ENCODE measurements at places on chromosomes 3 and 15.
A peak's percentile ranks its signal among the peaks of the same experiment; 100 is the strongest.

DNA sequence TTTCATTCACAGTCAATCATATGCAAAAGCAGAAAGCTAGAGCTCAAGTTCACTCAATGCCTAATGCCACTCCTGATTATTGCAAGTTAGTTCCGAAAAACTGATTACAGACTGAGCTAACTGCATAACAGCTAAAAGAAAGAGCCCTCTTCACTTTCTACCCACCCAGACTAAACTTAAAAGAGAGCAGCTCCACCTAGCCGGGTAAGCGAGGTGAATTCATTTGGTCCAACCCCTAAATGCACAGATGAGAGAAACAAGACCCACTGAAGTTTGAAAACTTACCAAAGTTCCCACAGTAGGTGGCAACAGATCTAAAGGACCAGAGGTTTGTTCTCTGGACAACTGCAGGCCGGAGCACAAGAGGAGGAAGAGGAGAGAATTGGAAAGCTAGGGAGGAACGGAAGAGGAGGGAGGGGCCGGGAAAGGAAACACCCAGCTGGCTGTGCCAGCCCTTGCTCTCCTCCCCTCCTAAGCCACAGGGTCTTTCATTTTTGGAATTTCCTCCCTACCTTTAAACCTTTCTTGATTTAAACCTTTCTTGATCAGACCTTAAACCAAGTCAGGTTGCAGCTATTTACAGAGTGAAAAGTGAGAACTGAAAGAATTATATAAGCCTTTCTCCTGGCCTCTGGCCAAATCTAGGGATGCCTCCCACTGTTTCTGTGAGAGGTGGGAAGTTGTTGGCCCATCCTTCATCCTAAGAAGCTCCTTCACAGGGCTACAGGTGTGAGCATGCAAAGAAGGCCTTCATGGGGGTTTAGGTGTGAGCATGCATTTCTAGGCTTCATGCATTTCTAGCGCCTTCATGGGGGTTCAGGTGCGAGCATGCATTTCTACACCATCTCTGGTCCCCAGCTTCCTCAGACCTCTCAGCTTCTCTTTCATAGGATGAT lies 114.7 kb upstream of the LMOD3 start:
- no peak for DNase-seq

DNA sequence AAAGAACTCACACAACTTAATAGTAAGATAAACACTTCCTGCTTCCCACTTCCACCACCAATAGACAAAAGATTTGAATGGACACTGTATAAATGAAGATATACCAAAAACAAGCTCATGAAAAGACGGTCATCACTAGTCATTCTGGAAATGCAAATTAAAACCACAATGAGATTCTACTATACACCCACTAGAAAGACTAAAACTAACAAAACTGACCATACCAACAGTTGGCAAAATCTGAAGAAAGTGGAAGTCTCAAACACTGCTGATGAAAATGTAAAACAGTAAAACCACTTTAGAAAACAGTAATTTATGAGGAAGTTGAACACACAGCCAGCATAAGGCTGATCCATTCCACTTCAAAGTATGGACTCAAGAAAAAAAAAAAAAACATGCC lies 35.6 kb upstream of the CD96 start:
- no peak for DNase-seq

- DNase-seq: no peak
Measured at GRCh38 chr15:85314633-85315032, 65.8 kb upstream of the AKAP13 start.

- no peak for DNase-seq
Measured at GRCh38 chr15:83810110-83810509, 156.2 kb downstream of the ADAMTSL3 start.

- no peak for DNase-seq
Measured at GRCh38 chr15:78955355-78955754, 10.5 kb upstream of the CTSH start.

DNA sequence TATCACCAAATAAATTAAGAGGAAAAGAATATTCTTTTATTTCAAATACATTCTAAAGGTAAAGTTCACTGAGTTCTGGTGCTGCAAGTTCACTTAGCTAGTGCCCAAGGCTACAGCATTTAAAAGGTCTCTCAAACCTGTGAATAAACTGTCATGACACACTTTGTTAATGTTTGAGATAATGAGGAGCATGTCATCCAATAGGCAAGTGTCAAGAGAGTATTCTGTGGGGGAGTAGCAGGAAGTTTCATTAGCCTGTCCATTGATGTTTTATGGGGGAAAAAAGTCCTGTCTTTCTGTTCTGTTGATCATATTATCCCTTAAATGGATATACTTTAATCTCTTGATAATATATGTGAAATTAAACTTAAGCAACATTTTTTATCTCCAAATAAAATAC lies 4.0 kb downstream of the SPESP1 start:
- DNase-seq: no peak

DNA sequence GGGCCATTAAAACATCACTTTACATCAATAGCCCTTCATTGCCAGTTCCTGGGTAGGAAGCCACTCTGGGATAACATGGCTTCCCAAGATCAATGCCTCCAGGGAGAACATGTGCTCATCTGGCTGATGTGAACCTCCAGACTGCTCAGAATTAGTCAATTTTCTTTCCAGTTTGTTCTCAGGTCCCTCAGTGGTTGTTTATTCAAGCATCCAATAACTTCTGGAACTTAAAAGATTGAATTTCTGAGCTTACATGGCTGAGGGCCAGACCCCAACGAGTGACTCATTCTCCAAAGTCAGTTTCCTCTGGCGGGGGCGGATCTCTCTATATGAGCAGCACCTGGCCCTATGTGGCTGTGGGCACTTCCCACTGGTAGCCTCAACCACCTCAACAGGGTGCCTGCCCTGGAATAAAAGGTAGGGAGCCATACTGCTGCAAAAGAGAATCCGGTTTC lies 34.0 kb downstream of the LYZL4 start:
- DNase-seq: no peak

GRCh38 chr3:197340521-197340871 lies 42.1 kb upstream of the DLG1 start:
- no peak for DNase-seq

DNA sequence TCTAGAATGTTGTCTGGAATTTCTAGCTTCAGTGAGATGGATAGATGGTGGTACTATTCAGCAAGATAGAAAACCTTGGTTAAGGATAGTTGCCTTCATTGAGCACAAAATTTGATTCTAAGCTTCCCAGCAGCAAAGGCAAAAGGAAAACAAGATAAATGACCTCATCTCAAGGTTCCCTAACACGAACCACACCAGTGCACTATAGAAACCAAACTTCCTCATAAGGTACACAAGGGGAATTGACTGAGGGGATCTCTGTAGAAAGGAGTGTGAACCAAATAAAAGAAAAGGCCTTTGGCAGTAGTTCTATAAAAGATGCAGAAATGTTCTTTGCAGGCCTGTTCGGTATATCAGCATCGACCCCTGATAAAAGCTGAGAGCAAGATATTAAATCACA lies 288.9 kb downstream of the SHQ1 start:
- DNase-seq: no peak

DNA sequence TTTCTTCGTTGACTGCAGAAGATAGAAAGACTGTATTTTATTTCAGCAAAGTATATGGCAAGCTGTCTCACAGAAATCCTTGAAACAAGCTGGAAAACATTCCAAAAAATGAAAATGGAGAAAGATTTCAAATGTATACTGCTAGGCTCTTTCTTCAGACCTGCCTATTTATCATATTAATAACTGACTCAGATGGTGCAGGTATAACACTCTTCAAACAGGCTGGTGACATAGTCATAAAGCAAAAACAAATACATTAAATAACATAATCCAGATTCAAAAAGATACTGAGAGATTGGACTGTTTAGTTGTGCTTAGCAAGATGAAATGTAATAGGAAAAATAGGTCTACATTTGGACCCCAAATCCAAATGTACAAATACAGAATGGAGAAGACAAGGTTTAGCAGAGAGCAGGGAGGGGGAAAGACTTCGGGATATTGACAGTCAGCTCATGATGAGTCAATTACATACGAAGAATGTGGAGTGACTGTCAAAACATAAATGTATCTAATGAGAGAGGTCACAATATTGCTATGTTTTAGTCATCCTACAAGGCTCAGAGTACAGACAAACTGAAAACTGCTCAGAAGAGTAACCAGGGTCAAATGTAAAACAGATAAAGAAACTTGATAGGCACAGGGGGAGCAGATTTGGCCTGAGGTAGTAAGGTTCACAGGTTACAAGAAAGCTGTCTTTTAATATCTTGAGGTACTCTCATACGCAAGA lies 88.7 kb downstream of the DMXL2 start:
- no peak for DNase-seq

DNA sequence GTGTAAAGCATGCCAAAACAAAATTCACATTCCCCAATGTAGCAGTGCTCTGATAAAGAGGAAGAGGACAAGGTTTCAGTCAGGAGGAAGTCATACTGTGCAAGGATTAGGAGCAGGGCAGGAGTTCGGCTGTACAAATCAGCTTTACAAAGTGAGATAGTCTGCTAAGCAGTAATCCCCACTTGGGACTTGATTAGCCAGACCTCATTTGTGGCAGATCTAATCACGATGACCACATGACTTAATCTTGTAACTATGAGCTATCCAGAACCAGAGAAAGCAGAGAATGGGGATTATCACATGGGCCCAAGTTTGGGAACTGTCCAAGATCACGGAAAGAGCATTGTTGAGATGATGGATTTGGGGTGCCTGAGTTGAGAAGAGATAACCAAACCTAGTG lies 7.8 kb downstream of the DCBLD2 start:
- DNase-seq: no peak

DNA sequence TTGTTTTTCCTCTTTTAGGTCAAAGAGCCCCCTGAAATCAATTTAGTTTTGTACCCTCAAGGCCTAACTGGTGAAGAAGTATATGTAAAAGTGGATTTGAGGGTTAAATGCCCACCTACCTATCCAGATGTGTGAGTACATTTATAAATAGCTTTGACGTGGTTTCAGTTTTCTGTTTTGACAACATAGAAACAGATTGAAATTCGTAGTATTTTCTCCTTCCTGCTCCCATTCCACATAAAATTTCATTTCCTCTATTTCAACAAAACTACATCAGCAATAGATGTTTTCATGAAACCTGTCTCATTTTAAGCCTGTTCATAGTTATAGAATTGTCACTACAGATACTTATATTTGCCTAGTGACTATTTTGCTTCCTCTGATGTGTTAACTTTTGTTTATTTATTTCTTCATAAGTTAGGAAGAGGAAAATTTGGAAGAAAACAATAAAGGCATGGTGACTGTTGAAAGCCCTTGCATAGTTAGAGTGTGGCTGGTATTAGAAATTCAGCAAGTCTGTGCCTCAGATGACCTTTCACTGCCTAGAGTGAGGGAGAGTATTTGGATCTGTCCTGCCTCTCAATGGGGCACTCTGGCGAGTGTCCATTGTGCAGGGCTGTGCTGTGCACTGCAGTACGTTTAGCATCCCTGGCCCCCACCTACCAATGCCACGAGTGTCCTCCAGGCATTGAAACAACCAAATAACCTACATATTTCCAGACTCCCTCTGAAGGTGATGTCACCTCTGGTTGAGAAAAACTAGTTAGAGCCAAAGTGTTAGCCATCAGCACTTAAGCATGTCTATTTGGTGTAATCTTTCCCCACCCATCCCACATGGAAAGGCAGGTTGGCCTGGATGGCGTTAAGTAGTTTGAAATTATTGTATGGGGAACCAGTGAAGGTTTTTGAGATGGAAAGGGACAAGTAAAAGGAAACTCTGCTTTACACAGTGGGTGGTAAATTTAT lies 5.9 kb downstream of the EIF2AK4 start:
- no peak for DNase-seq

DNA sequence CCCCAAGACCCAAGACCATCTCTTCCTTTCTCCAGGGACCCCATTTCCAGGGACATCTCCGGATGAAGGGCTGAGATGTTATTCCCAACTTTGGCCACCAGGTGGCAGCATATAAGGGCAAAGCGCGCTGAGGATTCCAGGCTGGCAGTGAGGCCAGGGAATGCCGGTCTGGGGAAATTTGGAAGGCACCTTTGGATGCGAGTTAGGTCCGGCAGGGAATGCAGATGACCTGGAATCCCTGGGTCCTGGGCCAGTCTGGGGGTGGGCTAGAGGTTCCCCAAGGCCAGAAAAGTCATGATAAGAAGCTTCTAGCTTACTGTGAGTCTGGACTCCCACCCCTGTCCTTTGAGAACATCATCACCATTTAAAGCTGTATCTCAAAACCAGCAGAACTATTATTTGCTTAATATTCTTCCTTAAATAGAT lies 1.6 kb upstream of the CHST13 start:
- DNase-seq: peak; percentile 50

DNA sequence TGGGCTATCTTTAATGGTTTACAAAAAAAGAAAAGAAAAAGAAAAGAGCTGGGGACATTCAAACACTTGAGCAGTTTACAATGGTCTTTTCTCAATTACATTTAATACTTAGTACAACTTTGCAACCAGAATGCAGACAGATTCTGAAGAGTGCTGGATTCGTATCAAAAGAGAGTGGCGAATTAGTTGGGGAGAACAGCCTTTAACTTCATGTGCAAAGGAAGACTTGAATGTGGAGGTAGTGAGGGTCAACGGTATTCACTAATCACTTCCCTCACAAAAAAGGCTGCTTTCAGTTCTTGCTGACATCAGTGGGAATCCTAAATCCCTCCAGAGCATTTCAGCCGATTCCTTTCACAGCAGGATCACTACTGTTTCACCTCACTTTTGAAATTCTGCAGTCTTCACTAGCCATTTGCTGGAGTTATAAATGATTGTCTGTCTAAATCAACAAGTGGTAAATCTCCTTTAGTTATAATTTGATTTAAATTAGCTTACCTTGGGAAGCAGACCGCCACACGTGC lies 323.0 kb upstream of the SEMA6D start:
- no peak for DNase-seq

DNA sequence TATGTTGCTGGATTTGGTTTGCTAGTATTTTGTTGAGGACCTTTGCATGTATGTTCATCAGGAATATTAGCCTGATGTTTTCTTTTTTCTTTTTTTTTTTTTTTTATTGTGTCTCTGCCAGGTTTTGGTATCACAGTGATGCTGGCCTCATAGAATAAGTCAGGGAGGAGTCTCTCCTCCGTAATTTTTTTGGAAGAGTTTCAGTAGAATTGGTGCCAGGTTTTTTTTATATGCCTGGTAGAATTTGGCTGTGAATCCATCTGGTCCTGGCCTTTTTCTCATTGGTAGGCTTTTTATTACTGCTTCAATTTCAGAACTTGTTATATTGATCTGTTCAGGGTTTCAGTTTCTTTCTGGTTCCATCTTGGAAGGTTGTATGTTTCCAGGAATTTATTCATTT lies 165.8 kb downstream of the VPS8 start:
- DNase-seq: no peak

DNA sequence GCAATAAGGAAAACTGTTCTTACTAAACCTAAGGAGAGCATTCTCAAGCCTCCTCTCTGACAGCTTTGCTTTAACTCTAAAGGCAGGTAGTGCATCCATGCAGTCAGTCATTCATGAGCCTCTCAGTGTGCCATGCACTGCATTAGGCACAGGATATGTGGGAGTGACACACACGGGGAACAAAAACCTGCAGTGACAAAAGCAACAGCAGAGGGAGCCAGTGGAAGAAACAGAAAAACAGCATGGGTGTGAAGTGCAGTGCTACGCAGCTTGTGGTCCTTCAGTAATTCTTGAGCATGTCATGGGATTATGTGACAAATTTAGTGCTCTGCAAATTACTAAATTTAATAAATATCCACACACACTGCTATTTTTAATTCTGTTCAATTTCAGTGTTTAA lies 230.7 kb downstream of the BBX start:
- peak; percentile 68 for DNase-seq

- no peak for DNase-seq
Measured at GRCh38 chr15:25556136-25556535, 117.3 kb upstream of the UBE3A start.

Measured in NCI-H1417 (cell line).